ENCODE measurements at places on chromosomes 12 and 14.
A peak's percentile ranks its signal among the peaks of the same experiment; 100 is the strongest.

DNA sequence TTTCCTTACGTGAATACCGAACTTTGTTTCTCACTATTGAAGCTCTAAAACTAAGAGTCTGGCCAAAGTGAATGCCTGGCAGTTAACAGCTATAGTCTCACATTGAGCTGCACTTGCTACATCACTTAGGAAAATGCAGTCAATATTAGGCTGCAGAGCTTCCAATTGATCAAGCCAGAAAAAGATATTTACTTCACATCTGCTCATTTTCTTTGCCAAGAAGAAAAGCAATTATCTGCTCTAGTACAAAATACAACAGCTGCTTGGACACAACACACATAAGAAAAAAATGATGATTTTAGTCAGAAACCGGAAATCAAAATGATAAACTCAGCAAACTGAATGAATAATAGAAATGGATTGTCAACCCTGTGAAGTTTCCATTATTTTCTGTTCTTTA is 45.4 kb downstream of the TMTC1 start:
- no peak for DNase-seq
- H3K4me3 ChIP-seq: no peak overlapping the region
- H3K4me1 ChIP-seq: no peaks in the 10 kb centered on the region
- no peaks in the 10 kb centered on the region for H3K36me3 ChIP-seq

- DNase-seq: no peak
- no peak overlapping the region for H3K27ac ChIP-seq
- H3K4me3 ChIP-seq: no peak overlapping the region
- no peaks in the 10 kb centered on the region for H3K36me3 ChIP-seq
Observed at GRCh38 chr12:1080520-1081223, 89.6 kb downstream of the ERC1 start.

- H3K27ac ChIP-seq: no peak overlapping the region
- no peaks in the 10 kb centered on the region for H3K4me1 ChIP-seq
- H3K27me3 ChIP-seq: no peaks in the 10 kb centered on the region
- H3K4me3 ChIP-seq: no peak overlapping the region
- no peaks in the 10 kb centered on the region for H3K36me3 ChIP-seq
Observed at GRCh38 chr12:60752589-60752988, 1156.8 kb downstream of the SLC16A7 start.

DNA sequence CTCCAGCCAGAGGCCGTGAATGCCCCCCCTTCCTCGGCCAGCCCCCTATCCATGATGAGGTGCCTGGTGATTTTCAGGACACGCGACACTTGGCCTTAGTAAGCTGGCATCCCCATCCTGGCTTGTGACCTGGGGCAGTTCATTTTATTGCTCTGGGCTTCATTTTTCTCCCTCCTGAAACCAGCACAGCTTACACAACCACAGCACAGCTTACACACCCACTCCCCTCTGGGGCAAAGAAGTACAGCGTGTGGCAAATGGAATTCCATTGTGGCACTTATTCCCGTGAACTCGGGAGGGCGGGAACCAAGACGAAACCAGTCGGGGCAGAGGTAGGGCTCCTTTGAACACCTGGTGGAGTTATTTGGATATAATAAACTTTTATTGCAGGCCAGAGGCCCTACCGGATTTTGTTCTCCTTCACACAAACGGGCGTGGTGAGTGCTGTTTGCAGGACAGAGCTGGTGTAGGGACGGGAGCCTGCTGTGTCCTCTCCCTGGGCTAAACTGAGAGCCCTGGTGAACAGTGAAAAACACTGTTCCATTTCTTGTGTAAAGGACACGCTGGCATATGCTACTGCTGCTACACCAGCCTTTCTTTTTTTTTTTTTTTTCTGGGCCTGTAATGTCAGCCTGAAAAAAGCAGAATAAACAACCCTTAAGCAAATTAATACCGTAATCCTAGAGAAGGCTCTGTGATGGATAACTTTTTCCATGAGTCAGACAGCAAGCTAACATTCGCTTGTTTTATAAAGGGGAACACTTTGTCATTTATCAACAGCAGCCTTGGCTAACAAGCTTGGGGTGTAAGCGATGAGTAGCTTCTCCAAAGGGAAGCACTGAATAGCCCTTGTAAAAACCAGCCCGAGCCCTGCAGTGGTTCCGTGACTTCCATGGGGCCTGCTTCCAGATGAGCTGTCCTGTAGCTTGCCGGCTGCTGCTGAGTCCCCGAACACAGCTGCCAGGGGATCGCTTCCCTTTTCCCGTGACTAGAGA is 29.3 kb downstream of the CD9 start:
- H3K36me3 ChIP-seq: no peaks in the 10 kb centered on the region
- DNase-seq: peak; percentile 79

- DNase-seq: no peak
- H3K27ac ChIP-seq: no peak overlapping the region
- H3K27me3 ChIP-seq: no peaks in the 10 kb centered on the region
- H3K36me3 ChIP-seq: no peaks in the 10 kb centered on the region
- H3K4me1 ChIP-seq: no peaks in the 10 kb centered on the region
- H3K4me3 ChIP-seq: no peak overlapping the region
Observed at GRCh38 chr14:87241018-87241768, 751.8 kb downstream of the GALC start.

- H3K4me3 ChIP-seq: no peak overlapping the region
- H3K36me3 ChIP-seq: no peaks in the 10 kb centered on the region
- no peak for DNase-seq
- no peaks in the 10 kb centered on the region for H3K4me1 ChIP-seq
- no peak overlapping the region for H3K27ac ChIP-seq
- H3K27me3 ChIP-seq: no peaks in the 10 kb centered on the region
Observed at GRCh38 chr14:96705422-96706092, 91.6 kb upstream of the VRK1 start.

DNA sequence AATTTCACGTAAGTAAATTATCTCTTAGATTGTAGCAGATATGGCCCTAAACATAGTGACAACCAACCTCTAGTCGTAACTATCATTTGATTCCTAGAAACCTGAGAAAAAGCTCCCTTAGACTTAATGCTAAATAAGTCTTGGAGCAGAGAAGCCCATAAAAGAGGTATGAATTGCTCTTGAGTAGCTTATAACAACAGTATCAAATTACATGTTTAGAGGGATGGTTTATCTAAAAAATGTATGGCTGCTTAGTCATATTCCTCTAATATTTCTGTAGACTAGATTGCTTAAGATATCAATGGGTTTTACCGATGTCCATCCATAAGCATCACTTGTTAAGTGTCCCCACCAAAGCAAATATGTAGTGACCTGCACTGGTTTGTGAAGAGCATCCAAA is 259.7 kb downstream of the NELL2 start:
- DNase-seq: no peak
- no peaks in the 10 kb centered on the region for H3K36me3 ChIP-seq
- no peaks in the 10 kb centered on the region for H3K4me1 ChIP-seq
- no peak overlapping the region for H3K27ac ChIP-seq
- no peak overlapping the region for H3K4me3 ChIP-seq

- H3K4me3 ChIP-seq: no peak overlapping the region
- no peak for DNase-seq
- no peaks in the 10 kb centered on the region for H3K27me3 ChIP-seq
- no peak overlapping the region for H3K27ac ChIP-seq
- no peaks in the 10 kb centered on the region for H3K36me3 ChIP-seq
Observed at GRCh38 chr12:68510397-68510796, 100.3 kb upstream of the RAP1B start.

DNA sequence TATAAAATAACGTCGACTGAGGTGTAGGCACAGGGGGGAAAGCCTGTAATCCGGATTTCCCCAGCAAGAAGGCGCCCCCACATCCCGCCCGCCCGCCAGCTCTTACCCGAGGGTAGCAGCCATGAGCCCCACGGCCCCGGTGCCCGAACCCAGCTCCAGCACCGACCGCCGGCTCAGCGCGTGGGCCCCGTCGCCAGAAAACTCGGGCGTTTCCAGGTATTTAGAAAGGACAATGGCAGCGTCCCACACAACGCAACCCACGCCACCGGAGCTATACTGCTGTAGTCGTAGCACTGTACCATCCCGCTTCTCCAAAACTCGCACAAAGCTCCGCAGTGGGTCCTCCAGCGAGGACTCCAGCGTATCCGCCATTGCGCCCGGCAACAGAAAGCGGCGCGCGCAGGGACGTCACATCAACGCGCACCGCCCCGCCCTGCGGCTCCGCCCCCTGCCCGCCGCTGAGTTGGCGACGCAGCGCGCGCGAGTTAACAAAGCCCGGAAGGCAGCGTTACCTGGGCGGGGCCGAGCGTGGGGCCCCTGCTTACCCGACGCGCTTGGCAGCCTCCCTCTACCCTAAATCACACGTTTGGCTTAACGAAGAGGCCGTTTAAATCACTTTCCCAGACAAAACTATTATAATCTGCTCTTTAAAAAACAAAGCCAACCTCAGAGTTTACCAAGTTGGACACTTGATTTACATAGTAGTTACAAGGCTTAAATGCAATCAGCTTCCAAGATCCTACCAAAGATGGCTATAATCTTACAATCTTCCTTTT is at the start of gene VCPKMT:
TSS of gene VCPKMT (minus strand) at position 392 of the 776 bp plus-strand sequence. CDS start at position 372, 20 bp downstream.
- peak within 1 kb of the TSS; percentile 83 for H3K27ac ChIP-seq
- peak within 1 kb of the TSS; percentile 64 for H3K4me3 ChIP-seq
- DNase-seq: peak; percentile 95
- H3K36me3 ChIP-seq: no peaks in the 10 kb centered on the region

DNA sequence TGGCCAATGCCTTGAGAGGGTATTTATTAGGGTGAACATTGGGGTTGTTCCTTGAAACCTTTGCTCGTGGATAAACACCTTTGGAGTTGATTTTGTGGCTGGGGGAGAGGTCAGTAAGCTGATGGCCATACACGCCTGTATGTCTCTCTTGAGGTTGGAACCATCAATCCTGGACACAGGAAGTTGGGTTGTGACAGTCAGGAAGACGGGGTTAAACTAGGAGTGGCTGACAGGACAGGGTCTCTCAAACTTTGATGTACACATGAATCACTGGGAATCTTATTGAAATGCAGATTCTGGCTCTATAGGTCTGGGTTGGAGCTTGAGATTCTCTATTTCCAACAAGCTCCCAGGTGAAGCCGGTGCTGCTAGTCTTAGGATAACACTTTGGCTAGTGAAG is 12.8 kb upstream of the WSCD2 start:
- H3K4me1 ChIP-seq: no peaks in the 10 kb centered on the region
- no peaks in the 10 kb centered on the region for H3K27me3 ChIP-seq
- H3K36me3 ChIP-seq: no peaks in the 10 kb centered on the region
- H3K27ac ChIP-seq: peak overlapping the region; percentile 52
- DNase-seq: no peak

DNA sequence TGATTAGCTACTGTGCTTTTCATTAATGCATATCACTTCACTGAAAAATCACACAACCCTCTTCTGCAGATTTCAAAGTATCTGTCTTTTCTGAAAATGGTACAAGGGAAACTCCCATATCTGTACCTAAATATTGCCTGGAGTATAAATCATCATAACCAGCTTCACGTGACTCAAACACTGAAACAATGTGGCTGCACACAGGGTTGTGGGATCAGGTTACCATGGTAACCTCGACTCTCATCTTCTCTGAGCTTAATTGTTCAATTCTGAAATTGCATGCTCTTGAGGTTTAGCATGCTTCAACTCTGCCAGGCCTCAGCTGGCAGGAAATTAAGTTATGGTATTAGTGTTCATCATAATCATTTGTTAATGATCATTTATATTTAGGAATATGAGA is 77.5 kb upstream of the CPSF6 start:
- no peaks in the 10 kb centered on the region for H3K4me1 ChIP-seq
- H3K4me3 ChIP-seq: no peak overlapping the region

DNA sequence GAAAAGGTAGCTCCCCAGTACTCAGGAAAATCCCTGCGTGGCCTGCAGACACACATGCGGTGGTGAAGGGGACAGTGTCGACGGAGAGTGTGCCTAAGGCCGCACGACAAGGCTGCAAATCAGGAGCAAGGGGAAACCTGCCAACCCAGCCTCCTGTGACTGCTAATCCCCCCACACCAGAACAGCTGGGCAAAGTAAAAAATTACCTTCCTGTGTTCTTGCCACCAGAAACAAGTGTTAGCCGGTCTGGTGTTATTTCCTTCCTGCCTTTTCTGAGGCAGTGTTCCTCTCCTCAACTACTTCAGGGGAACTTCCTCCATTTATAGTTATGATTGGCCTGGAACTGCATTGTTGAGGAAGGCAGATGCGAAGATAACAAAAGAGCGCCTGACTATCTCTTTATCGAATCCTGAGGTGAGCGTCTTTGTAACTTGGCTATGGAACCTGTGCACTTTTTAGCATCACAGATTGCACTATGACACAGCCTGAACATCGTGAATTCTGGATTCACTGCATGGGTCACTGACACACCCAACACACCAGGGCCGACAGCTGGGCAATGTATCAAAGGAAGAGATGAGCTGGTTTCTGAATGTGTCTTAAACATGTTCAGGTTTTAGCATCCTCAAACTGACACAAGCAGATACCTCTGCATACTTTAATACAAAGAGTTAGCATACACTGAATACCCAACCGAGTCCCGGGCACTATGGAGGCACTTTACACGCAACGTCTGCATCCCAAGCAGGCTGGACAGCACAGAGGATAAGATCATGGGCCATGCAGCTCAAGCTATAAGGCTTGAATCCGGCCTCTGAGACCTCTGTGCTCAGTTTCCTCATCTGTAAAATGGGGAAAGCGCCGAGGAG is 28.9 kb downstream of the SLC15A4 start:
- peak overlapping the region; percentile 79 for H3K27ac ChIP-seq
- H3K27me3 ChIP-seq: no peaks in the 10 kb centered on the region
- DNase-seq: no peak
- no peaks in the 10 kb centered on the region for H3K36me3 ChIP-seq
- no peak overlapping the region for H3K4me3 ChIP-seq

GRCh38 chr12:39327510-39327909 is 115.4 kb downstream of the KIF21A start:
- no peak overlapping the region for H3K27ac ChIP-seq
- H3K36me3 ChIP-seq: no peaks in the 10 kb centered on the region
- DNase-seq: no peak
- no peaks in the 10 kb centered on the region for H3K27me3 ChIP-seq
- no peak overlapping the region for H3K4me3 ChIP-seq
- H3K4me1 ChIP-seq: no peaks in the 10 kb centered on the region

GRCh38 chr14:100202712-100203111 is 36.2 kb upstream of the YY1 start:
- H3K27ac ChIP-seq: no peak overlapping the region
- no peaks in the 10 kb centered on the region for H3K27me3 ChIP-seq
- H3K4me3 ChIP-seq: no peak overlapping the region

DNA sequence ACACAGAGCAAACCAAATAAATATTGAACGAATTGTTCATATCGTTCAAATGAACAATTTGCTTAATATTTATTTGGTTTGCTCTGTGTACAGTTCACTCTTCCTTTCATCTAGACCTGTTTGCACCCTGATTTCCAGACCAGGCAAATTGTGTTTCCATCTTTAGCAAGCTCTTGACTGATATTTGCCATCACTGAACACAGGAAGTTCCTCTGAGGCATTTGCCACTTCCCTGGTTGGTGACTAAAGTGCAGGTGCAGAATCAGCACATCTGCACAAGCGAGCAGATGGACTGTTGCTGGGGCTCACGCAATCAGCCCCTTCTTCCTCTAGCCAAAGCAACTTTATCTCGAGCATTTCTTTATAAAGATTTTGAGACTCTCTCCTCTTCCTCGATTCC is 112.9 kb downstream of the DAAM1 start:
- peaks cover 10% of the 10 kb centered on the region for H3K4me1 ChIP-seq
- DNase-seq: peak; percentile 66
- no peaks in the 10 kb centered on the region for H3K27me3 ChIP-seq
- H3K4me3 ChIP-seq: no peak overlapping the region
- peak overlapping the region; percentile 20 for H3K27ac ChIP-seq

- no peaks in the 10 kb centered on the region for H3K4me1 ChIP-seq
- no peak overlapping the region for H3K27ac ChIP-seq
- no peaks in the 10 kb centered on the region for H3K36me3 ChIP-seq
Observed at GRCh38 chr14:30243805-30244204, 315.2 kb upstream of the G2E3 start.

- H3K36me3 ChIP-seq: no peaks in the 10 kb centered on the region
- no peak overlapping the region for H3K4me3 ChIP-seq
- DNase-seq: no peak
- H3K4me1 ChIP-seq: no peaks in the 10 kb centered on the region
- H3K27me3 ChIP-seq: no peaks in the 10 kb centered on the region
Observed at GRCh38 chr12:58757422-58757821, 162.9 kb downstream of the LRIG3 start.

Data from Peyer's patch (tissue), 4 donors.